Epithelial cell of proximal tubule (primary cell): ENCODE measurements at places on chromosomes 1 and 21. TPM values are rescaled to one million over a fixed set of nuclear protein-coding genes. Genes with fewer than 3 reads are reported as not detected.

The RCSD1 gene
- not detected in 2 replicates for total RNA-seq

The PTGFR gene
- 0.14 and 1.3 TPM in 2 replicates for total RNA-seq

The KRTAP10-8 gene
- total RNA-seq = not detected in 2 replicates

The HTR6 gene
- not detected in 2 replicates for total RNA-seq

The PRELP gene
- not detected in 2 replicates for total RNA-seq

The PLPPR5 gene
- total RNA-seq = 0.17 TPM in 1 of 2 replicates, not detected in the other

The CAMK1G gene
- 0.23 TPM in 1 of 2 replicates, not detected in the other for total RNA-seq

The ECM1 gene
- 5.7 and 13.1 TPM in 2 replicates for total RNA-seq

The FHAD1 gene
- 0.35 and 0.43 TPM in 2 replicates for total RNA-seq

The CCT8 gene
- total RNA-seq = 282 and 394 TPM in 2 replicates

The DMRTA2 gene
- not detected in 2 replicates for total RNA-seq

The CACHD1 gene
- 5.9 and 6.7 TPM in 2 replicates for total RNA-seq

The DLGAP3 gene
- 0.22 and 0.81 TPM in 2 replicates for total RNA-seq

The REG4 gene
- not detected in 2 replicates for total RNA-seq

The DCDC2B gene
- not detected in 2 replicates for total RNA-seq

The ZNF695 gene
- 4.7 and 7.7 TPM in 2 replicates for total RNA-seq

The FRRS1 gene
- 3.1 and 3.3 TPM in 2 replicates for total RNA-seq

The SLC25A34 gene
- 0.07 and 0.75 TPM in 2 replicates for total RNA-seq

The HMGCS2 gene
- not detected in 2 replicates for total RNA-seq

The A3GALT2 gene
- not detected in 2 replicates for total RNA-seq

The PPM1J gene
- 3.2 and 7.7 TPM in 2 replicates for total RNA-seq

The LAMC2 gene
- 255 and 382 TPM in 2 replicates for total RNA-seq

The HSD3B2 gene
- not detected in 2 replicates for total RNA-seq

The SLFNL1 gene
- 0.07 TPM in 1 of 2 replicates, not detected in the other for total RNA-seq

The SPAG17 gene
- total RNA-seq = 0.14 and 1.2 TPM in 2 replicates

The GALNT2 gene
- 52.1 and 71.2 TPM in 2 replicates for total RNA-seq

The CDA gene
- 6.0 and 10.1 TPM in 2 replicates for total RNA-seq

The GNAT2 gene
- 0.58 TPM in 1 of 2 replicates, not detected in the other for total RNA-seq
